ENCODE measurements at places on chromosomes 5 and 9.
A peak's percentile ranks its signal among the peaks of the same experiment; 100 is the strongest.

- no peak for DNase-seq
These were observed 43.8 kb upstream of the NKD2 start for GRCh38 chr5:964821-965220.

DNA sequence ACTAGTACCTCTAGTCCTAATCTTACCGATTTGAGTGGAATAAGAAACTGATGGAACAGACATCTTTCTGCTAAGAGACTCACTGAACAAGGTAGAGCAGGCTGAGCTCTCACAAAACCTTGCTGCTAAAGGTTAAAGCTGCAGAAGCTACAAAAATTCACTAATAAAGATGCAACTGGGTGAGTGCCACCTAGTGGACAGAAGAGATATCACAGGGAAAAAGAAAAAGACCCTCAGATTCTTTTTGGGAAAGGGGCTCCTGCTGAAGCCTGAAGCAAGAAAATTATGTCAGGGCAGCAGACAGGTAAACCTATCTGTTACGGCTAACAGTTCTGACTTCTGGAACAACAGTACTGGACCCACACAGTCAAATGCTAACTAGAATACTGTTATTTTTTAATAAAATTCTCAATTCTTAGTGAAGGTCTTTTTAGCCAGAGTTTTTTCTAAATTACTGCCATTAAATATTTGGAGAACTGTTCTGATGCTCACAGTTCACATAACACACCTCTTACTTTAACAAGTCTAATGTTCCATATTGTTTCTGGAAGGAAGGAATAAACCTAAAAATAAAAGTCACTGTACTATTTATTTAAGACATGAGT, 51.2 kb downstream of the DIAPH1 start:
- no peak for DNase-seq

DNA sequence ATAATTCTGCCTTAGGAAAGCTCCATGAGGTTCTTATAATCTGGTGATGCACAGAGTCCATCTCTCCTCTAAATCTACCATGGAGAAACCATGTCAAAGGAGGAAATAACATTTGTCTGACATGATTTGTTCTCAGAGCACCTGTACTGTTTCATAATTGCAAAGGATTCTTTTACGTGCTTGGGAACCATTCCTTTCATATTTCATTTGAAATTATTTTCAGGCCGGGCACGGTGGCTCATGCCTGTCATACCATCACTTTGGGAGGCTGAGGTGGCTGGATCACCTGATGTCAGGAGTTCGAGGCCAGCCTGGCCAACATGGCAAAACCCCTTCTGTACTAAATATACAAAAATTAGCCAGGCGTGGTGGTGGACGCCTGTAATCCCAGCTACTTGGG, 65.4 kb downstream of the UGCG start:
- no peak for DNase-seq

DNA sequence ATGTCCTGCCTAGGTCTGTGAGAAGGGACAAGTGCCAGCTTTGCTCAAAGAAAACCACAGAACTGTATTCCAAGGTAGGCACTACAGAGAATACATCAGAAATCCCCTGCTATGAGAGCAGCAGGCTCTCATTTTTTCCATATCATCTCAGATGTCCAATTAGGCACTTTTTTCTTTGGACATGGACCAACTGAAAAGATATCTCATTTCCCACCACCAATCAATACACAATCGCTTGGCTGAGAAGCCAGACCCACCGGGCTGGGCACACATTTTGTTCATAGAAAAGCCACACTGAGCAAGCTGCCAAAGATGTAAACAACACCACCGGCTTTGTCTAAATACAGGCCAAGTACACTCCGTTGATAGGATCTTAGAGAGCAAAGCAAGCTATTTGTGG, 25.9 kb downstream of the STOM start:
- no peak for DNase-seq

GRCh38 chr5:137747848-137748247, 6.3 kb downstream of the HNRNPA0 start:
- no peak for DNase-seq

DNA sequence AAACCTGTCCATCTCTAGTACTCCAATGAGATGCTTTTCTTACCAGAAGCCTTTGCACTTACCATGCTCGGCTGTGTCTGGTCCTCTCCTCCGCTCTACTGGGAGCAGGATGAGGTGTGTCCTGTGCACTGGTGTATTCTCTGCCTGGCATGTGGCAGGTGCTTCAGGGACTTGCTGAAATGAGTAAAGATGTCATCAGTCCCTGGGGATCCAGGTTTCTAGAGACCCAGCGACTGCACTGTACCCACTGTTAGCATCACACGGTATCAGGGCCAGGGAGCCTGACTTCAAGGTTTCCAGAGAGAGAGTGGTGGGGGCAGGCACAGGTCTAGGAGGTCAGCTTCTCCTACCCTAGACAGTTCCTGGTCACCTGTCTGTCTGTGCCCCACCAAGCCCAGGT, 10.5 kb downstream of the PTTG1 start:
- no peak for DNase-seq

- no peak for DNase-seq
These were observed 1068.0 kb downstream of the MAT2B start for GRCh38 chr5:164573397-164573796.

- DNase-seq, result no peak
These were observed 52.4 kb downstream of the CDC14B start for GRCh38 chr9:96567203-96567700.

GRCh38 chr5:115850744-115851416, 9.1 kb downstream of the AP3S1 start:
- DNase-seq, result no peak

GRCh38 chr9:132486706-132487350, 76.8 kb downstream of the CFAP77 start:
- peak; percentile 22 for DNase-seq

- DNase-seq, result no peak
These were observed 169.7 kb downstream of the MPDZ start for GRCh38 chr9:13109781-13110180.

DNA sequence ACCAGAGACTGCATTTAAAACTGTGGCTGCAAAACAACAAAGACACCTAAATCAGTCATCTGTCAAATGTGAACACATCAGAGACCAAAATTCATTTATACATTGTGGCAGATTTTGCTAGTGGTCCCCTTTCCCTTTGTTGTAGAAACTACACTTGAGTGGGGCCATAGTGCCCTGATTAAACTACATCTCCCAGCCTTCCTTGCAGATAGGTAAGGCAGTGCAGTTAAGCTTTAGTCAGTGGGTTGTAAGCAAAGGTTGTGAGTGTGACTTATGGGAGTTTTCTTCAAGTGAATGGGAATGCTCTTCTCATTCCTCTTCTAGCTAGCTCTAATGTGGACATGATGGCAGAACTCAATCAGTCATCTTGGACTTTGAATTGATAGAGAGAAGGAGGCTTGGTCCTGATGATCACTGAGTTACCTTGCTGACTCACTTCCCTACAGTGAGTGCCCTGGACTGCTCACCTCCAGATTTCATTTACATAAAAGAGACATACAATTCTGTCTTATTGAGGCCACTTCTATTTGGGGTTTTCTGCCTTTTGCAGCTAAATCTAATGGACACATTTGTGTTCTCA, 35.2 kb upstream of the SPARC start:
- DNase-seq, result no peak

DNA sequence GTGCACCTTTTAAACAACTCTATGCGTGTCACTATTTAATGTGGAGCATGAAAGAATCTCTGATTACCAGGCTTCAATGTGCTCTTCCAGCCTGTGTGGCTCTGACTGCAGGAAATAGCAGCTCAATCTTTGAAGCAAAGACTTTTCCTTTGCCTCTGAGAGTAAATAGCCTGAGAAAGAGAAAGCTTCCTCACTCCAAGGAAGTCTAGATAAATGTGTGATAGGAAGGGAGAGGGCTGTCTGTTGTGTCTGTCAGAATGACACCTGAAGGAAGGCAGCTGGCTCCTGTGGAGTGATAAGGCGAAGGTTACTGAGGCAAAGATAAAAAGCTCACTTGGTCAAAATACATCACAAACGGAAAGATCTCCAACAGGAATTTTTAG, 205.3 kb upstream of the HAPLN1 start:
- no peak for DNase-seq

DNA sequence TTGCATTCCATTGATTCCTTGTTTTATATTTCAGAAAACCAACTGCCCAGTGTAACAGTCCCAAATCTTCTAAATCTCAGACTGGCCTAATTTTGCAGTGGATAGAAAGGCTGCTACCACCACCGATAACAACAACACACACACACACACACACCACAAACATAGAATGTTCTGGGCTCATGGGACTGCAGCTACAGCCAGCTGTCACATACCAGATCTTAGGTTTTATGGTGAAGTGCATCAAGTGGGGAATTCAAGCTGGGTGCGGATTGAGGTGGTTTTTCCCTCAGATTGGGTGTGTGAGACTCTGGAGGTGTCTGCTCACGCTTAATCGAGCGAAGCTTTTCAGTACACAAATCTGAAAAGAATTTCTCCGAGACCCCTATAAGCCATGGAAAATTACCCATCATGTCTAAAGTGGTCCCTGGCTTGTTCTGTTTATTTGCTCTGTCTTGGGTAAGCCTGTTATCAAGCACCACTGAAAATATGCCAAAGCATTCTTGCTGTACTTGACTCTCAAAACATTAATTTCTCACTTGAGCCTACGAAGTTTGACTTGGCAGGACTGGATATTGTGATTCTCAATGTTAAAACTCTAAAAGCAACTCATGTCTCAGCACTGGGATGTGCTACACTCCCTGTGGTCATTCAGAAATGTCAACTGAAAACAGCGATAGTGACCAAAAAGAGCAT, 71.1 kb downstream of the ALDH7A1 start:
- DNase-seq, result no peak

DNA sequence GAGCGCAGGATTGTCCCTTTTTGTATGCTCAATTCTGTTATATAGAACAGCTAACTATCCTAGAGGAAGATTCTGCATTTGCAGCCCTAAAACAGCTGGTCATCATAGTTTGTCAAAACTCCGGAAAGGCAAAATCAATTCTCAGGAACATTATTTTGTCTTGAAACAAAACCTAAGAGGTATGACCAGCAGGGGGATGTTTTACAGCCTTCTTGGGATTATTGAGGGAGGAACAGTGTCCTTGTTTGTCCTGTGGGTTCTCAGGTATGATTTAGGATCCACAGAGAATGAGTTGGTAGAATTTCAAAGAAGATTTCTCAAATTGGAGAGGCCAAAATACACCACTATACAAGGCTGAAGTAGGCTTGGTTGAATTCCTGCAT, 136.4 kb downstream of the ZSWIM6 start:
- no peak for DNase-seq

DNA sequence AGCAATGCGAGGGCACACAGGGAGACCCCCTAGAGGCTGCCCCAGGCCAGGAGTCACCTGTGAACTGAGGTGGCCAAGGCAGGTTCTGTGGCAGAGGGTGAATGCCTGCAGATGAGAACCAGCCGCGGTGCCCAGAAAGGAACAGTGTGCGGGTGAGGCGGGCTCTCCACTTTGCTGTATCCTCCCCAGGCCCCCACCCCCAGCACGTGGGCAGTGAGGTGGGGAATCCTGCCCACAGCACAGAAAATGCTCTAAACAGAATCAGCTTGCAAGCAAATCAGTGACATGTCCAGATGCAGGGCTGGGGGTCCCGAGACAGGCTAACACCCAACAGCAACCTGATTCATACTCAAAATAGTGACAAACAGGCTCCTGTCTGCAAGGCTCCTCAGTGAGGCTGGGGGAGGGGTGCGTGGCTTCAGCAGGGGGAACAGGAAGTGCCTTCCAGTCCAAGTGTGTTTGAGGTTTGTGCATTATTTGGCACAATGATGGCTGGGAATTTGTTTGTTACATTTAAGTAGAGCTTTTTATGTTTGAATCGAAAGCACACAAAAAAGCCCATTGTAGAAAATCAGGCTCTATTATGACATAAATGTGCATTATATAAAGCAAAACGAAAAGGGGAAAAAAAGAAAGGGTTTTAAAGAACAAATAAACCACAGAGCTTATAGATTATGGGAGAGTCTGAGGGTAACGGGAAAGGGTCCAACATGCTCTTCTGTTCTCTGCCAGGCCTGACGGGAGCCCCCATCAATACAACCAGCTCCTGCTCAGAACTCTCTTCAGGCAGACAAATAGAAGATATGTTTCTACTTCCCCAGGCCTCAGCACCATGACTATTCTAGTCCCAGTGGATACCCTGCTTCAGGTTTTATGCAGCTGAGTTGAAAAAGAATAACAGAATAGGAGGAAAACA, 201.3 kb downstream of the HSD17B3 start:
- no peak for DNase-seq

- no peak for DNase-seq
These were observed 87.4 kb upstream of the GNA14 start for GRCh38 chr9:77735494-77735893.

DNA sequence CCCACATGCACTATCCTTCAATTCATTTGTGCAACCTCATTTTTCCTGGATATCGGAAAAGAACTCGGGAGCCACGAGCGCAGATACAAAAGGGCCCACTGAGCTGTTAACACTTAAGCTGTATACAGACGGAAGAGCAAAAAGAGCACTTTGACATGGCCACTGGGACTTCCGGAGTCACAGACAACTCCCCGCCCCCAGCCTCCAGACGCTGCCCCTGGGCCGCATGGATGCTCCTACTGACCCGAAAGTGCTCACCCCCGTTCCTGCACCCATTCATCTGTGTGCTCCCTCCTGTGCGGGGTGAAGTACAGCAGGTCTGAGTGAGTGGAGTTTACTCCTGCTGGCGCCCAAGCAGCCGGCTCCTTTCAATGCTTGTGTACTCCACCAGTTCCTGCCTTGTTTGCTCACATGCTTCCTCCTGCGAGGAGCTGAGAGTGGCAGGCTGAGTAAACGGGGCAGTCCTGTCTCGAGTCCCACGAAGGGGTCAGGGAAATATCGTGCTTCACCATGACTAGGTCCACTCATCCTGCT, 901.0 kb upstream of the CTNND2 start:
- no peak for DNase-seq

- DNase-seq, result no peak
These were observed 48.9 kb downstream of the PAX5 start for GRCh38 chr9:36985061-36985768.

DNA sequence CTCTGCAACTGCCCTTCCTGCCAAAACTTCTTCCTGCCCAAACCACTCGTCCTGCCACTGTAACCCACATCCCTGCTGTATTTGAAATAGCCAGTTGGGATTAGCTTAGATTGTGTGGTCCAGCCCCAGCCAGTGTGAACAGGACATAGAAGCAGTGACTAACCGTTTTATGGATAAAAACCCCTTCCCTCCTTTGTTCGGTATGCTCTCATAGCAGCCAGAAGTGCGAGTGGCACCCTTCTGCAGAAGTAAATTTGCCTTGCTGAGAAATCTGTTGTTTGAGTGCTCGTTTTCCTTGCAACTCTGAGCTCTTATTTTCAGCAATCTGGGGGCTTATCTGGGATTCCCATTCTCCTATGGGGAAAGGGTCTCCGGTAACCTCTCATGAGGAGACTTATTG, 470.0 kb downstream of the PRDM9 start:
- DNase-seq, result no peak

GRCh38 chr5:98994611-98995010, 65.8 kb upstream of the CHD1 start:
- no peak for DNase-seq

DNA sequence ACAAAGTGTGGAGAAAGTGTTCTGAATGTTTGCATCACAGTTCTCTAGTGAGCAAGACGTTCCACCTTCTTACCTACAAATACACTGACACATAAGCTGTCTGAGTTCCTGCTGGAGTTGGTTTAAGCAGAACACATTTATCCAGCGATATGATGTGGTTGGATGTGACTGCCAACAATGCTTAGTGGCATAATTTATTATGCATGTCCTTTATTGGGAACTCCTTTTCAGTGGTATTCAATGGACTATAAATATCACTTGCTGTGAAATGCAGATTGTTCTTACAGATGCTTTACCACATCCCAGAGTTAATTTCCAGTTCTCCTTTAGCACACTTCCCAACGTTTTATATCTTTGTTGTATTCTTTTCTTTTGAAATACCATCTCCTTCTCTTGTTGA, 222.2 kb downstream of the LURAP1L start:
- no peak for DNase-seq
